ENCODE measurements at places on chromosomes 12 and 14.

GRCh38 chr14:68507544-68508081 lies 285.3 kb downstream of the ZFP36L1 start:
- DNase-seq: no peak

DNA sequence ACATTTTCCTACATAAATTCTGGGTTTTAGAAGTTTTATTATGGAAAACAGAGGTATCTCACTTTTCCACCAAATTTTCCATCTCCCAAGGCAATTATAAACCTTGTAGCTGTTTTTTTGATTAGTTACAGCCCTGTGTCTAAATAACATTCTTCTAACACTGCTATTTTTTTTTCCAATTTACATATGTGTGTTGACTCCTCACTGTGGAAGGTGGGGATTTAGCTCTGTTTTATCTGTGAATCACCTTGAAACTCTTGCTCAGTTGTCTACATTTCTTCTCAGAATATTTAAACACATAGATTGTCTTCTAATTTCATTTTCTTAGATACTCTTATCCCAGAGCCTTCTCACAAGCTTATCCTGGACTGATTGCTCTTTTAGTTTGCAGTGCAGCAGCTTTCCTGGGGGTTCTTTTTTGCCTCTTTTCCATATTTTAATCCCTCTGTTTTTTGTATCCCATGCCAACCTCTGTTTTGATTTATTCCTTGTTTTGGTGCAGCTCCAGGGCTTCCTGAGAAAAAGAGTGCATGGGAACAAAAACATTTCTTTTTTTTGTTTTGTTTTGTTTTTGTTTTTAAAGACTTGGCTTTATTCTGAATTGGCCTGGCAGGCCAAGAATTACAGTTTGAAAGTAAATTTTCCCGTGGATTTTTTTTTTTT lies 36.7 kb downstream of the TBC1D15 start:
- no peak for DNase-seq

DNA sequence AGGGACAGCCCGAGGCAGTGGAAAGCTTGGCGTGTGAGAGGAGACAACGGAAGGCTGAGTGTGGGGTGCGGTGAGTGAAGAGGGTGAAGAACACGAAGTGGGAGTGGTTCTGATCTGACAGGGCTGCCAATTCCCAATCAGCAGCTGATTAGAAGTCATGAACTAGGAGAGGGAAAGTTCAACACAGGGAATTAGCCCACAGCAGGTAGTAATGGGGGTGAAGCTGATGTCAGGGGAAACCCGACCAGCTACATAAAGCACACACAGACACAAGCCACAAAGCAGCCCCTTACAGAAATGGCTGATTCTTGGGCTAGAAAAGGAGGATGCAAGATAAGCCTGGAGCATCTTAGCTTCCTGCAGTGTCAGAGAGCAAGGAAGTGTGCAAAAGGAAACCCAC lies 47.5 kb upstream of the TCL1A start:
- no peak for DNase-seq

DNA sequence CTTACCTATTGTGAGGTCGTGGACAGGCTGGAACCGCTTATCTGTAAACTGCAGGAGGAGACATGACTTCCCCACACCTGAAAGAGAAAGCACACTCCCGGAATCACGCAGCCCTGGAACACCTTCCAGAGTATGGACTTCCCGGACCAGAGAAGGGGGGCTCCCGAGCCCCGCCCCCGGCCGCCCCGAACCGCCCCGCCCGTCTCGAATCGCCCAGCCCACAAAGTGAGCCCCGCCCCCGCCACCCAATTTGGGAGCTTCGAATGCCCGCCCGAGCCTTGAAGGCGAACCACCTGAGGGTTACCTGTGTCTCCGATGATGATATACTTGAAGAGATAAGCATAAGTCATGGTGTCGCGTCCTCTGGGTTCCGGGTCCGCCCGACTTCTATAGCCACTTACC lies 235 bp downstream of the RAB2B start:
- DNase-seq: peak; percentile 70

GRCh38 chr12:77324763-77325468 lies 259.5 kb upstream of the E2F7 start:
- peak; percentile 71 for DNase-seq

DNA sequence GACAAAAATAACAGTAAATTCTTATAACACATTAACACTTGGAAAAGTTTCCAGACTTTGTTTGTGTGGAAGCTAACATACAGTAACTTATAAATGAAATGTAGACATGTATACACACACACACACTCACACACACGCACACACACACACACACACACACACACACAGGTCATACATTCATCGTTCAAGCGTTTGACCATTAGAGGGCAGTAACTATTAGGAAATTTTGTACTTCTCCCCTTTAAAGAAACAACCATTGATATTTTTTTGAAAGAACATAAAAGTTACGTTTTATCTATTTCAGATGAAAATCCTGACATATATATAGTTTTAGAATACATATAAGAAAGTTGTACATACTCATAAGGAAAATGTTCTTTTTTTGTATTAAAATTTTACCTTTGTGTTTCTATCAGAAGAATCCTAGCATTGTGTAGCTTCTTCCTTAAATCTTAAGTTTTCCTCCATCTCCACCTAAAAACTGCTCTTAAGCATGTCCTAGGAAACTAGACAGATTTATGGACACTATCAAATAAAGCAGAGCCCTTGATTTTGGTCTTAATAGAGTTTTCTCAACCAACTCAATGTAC lies 29.0 kb downstream of the PTPRQ start:
- DNase-seq: peak; percentile 89

DNA sequence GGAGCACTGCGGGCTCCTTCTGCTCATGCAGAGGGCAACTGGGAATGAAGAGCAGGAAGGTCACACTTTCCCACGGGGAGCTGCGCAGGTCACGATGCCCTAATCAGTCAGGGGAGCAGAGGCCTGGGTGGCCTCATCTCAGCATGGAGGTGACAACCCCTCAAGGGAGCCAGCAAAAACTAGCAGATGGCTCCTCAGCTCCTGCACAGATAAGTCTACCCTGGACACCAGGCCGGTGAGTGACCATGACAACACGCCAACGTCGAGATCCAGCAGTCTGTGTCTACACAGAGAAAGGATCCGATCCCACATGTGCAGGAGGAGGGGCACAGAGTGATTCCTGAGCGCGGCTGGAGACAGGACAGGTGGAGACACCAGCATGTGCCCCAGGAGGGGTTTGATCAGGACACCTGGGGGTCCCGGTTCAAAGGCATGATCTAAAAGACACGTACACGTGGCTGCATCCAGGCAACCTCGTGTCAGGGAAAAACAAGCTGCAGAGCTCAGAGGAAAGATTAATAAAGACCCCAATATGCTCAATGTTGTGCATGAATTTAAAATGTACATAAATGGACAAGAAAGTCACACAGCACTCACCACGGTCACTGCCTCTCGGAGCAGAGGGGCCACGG lies 153.7 kb upstream of the SFSWAP start:
- DNase-seq: no peak

GRCh38 chr14:93984987-93985410 lies 8.6 kb upstream of the ASB2 start:
- peak; percentile 92 for DNase-seq

DNA sequence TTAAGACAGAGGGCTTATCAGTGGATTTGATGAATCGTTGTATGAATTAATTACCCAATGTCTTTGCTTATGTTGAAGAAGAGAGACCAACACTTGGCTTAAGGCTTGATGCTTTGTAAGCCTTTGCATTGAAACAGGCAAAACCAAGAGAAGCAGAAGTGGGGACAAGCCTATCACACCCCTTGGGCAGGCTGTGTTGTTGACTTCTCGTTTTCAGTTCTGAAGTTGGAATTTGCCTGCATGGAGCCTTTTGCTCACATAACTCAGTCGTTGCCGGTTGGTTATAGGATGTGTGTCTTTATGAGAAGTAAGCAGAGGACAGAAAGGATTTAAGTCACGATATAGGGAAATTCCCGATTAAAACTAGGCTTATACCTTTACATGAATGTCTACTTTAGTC lies 94.7 kb downstream of the CCDC92 start:
- no peak for DNase-seq

- peak; percentile 41 for DNase-seq
Observed at GRCh38 chr14:90111895-90112534, 50.2 kb downstream of the KCNK13 start.

- DNase-seq: no peak
Observed at GRCh38 chr12:130577351-130577750, 138.7 kb downstream of the RIMBP2 start.

All from choroid plexus epithelial cell (primary cell).